ENCODE measurements at places on chromosomes 7 and 10.

DNA sequence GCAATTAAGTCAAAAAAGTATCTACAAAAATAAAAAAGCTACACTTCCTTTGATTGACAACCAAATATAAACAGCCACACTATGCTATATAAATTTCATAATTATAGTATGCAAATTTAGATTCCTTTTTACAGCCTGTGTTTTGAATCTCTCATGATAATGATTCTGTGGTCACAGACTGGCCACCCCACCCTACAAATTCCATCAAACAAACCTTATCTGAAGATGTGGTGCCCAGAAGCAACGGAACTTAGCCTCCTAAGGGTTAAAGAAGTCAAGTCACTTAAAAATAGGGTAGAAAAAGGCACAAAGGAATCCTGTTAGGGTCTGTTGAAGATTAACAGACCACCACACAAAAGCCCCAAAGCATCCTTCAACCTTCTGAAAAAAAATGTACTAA lies 351.8 kb downstream of the INHBA start:
- DNase-seq, result no peak

- no peak for DNase-seq
These were observed 662.0 kb upstream of the FOXK1 start for GRCh38 chr7:4020086-4020485.

GRCh38 chr10:71981015-71981875 lies 17.1 kb downstream of the CHST3 start:
- DNase-seq, result peak; percentile 84

GRCh38 chr7:28068811-28069216 lies 111.8 kb downstream of the JAZF1 start:
- no peak for DNase-seq

DNA sequence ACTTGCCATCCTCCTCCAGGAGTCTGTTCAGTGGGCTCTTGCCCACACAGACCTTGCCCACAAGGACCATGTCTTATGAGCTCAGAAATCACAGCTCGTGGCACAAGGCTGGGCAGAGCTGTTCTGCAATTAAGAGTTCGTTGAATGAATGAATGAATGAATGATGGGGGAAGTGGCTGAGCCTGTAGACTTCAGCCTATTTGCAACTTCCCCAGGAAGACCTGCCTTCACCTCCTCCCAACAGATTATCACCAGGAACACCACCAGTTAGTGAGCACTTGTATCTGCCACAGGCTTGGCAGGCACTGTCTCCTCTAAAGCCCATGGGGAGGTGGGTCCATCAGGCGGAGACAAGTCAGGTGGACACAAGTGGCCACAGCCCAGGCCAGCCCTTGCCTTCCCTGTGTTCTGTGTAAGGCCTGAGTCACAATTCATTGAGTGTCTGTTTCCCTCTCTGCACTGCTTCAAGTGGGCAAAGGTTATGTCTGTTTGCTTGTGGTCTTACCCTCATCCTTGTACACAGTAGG lies 1.8 kb upstream of the FGF8 start:
- no peak for DNase-seq

- no peak for DNase-seq
These were observed 197.8 kb upstream of the TMEM72 start for GRCh38 chr10:44713307-44713706.

DNA sequence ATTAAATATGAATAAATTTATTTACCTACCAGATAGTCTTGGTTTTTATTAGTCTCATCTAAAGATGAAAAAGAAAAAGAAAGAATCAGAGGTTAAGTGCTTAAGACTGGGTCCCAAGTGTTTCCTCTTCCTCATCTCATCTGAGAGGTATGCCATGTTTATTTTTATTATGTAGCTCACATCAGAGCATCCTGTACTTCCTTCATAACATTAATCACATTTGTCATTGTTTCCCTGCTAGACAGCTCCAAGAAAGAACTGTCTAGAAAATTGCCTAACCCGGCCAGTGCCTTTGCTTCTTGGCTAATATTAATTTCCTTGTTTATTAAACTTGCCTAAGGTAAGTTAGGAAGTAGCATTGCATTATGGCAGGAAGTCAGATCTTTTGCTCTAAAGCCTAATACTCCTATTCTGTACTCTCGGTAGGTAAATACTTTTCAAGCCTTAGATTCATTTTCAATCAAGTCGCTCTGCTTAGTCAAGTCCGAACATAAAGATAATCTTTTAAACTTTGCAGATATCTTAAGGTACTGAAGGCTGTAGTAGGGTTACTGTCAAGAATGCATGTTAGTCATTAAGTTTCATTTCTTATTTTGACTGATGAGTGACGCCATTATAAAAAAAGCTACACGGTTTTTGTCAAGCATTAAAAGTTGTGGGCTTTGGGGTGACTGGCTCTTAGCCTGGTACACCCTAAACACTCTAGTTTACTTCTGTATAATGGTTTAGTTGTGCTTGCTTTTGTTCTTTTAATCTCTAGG lies 47.4 kb downstream of the ZMYND11 start:
- DNase-seq, result no peak

GRCh38 chr7:85705076-85705475 lies 518.2 kb upstream of the SEMA3D start:
- no peak for DNase-seq

GRCh38 chr10:60032723-60033122 lies 126.4 kb upstream of the CCDC6 start:
- DNase-seq, result no peak

GRCh38 chr7:106485031-106485551 lies 175.9 kb downstream of the CCDC71L start:
- DNase-seq, result no peak

- DNase-seq, result no peak
These were observed 229.0 kb downstream of the PRPF18 start for GRCh38 chr10:13815756-13816155.

DNA sequence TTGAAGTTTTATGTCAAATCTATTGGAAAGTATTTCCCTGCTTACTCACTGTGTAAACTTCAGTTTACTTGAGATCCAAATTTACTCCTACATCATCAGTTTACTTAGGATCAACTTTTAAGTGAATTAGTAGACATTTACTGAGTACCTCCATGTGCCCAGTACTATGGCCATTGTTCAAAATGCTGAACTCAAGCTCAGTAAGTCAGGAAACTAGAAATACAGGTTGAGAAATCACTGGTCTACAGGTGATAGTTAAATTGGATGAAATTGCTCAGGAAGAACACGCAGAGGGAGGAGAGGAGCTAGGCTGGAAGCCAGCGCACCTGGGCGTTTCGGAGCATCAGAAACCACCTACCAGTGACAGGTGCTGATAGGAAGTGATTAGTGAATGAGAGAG lies 25.5 kb upstream of the EBLN1 start:
- DNase-seq, result no peak

- no peak for DNase-seq
These were observed 219.9 kb downstream of the DKK1 start for GRCh38 chr10:52533986-52534385.

- no peak for DNase-seq
These were observed 9.5 kb downstream of the PHKG1 start for GRCh38 chr7:56083150-56083785.

DNA sequence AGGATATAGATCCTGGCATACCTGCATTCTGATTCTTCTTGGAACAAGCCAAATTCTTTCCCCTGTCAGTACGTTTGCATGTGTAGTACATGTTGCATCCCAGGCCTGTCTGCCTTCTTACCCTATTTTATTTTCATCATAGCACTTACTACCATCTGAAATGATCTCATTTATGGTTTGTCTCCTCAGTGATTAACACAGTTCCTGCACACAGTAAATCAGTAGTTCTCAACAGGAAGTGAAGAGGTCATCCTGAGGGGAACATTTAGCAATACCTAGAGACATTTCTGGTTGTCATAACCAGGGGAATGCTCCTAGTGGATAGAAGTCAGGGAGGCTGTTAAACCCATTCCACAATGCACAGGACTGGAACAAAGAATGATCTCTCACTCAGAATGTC lies 38.2 kb upstream of the SLC26A4 start:
- DNase-seq, result no peak

- peak; percentile 47 for DNase-seq
These were observed 29.5 kb downstream of the CTNNA3 start for GRCh38 chr10:67666416-67667034.

GRCh38 chr7:46678421-46678820 lies 757.3 kb upstream of the IGFBP3 start:
- DNase-seq, result no peak

DNA sequence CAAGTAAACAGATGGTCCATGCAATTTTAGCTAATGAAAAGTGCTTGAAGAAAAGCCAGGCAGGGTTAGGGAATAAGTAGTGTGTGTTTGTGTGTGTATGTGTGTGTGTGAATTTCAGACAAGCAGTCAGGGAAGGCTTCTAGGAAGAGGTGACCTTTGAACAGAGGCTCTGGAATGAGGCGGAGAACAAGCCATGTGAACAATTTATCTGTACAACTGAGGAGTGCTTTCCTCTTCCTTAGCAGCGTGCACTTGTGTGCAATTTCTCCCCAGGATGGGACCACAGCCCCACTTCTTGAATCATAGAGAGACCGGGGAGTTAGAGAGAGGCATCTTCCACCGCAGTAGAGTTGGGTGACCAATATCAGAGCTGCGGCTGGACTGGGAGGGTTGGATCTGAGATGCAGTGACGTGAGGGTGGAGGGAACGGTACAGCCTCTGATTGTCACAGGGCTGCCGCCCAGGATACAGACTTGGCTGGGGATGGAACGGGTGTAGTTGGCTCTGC lies 69.2 kb upstream of the FAM171A1 start:
- no peak for DNase-seq

- DNase-seq, result no peak
These were observed 23.5 kb downstream of the GNAT3 start for GRCh38 chr7:80488406-80488805.

GRCh38 chr7:121061677-121062582 lies 73.4 kb downstream of the CPED1 start:
- DNase-seq, result no peak

GRCh38 chr7:12729112-12729511 lies 41.7 kb downstream of the ARL4A start:
- peak; percentile 35 for DNase-seq

GRCh38 chr7:138608275-138608674 lies 92.9 kb downstream of the SVOPL start:
- DNase-seq, result no peak

- DNase-seq, result no peak
These were observed 48.5 kb upstream of the PPP2R2D start for GRCh38 chr10:131852176-131852822.

DNA sequence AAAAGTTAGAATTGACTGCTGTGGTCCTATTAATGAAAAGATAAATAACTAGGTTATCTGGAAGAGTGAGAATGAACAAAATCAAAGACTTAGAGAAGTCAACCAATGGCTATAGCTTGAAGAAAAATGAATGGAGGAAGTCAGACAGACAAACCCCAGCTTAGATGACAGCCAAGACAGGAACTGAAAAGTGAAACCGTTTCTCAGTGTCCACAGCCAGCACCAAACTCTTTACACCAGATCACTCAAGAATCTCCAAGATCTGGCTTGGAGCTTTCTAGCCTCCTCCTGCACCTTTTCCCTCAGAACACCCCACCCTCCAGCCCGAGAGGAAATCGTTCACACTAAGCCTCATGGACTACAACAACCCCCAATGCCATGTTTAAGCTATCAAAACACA lies 167.0 kb downstream of the SFMBT2 start:
- no peak for DNase-seq

DNA sequence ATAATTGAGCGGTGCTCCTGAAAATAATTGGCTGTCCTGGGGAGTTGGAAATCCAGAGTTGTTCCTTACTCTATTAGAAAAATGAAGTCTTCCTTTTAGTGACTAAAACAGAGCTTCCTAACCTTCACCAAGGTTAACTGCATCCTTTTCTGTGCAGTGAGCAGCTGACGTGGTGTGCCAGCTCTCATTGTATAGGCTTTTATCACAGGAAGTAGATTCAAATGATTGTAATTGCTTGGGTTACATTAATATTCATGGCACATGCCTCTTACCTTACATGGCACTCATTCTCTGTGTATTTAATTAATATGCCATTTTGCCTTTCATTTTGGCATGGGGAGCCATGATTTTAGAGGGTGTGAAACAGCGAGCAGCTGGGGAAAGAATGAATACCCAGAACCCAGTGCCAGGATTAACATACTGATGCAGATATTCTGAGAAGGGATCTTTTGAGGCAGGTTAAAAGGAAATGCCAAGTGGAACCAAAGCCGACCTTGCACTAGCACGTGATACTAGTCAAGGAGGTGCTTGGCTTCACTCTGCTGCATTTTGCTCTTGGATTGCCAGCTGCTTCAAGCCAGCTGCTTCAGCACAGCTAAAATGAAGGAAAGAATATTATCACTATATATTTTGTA lies 115.3 kb downstream of the ST7 start:
- peak; percentile 91 for DNase-seq

DNA sequence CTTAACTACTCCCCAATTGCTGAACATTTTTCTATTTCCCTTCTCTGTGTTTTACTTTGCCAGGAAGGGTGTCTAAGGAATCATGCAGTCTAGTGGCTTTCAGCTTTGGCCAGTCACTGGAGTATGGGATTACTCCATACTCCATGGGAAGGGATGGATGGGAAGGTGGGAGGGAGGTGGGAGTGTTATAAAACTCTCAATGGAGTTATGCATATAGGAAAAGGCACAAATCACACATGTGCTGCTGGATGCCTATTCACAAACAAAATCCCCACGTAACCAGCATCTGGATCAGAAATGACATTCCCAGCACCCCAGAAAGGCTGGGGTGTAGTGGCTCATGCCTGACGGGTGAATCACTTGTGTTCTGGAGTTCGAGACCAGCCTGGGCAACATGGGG lies 125.3 kb downstream of the ATXN7L1 start:
- DNase-seq, result no peak

DNA sequence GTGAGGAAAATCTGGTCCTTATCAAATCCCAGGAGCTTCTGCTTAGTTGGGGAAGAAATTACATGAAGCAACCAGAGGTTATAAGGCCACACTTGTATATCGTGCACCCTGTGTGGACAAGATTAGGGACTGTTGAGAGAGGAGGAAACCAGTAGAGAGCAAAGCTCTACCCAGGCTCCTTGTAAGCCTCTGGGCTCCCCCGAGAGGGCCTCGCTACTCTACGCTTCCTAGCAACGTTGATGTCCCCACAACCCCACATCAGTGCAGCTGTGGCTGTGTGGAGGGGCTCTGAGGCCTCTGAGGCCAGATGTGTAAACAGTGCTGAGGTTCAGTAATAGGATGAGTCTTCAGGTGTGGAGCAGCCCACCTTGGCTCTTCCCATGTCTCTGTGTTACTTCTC lies 16.0 kb downstream of the HIF1AN start:
- no peak for DNase-seq

DNA sequence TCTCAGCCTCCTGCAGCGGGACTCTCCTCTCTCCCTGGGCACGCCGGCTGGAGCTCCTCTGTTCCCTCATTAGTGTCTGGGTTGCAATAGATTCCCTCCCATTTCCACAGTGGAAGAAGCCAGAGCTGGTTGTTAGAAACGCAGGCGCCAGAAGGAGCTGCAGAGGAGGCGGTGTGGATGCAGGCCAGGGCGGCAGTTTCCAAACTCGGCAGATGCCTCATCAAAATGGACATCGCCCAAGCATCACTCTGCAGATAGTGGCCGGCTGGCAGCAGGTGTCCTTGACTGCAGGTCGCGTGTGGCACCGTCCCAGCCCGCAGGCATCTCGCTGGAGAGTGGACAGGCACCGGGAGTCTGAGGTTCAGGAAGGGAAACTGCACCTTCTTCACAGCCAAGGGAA lies 201.8 kb downstream of the TCERG1L start:
- no peak for DNase-seq

- no peak for DNase-seq
These were observed 23.7 kb upstream of the MRC1 start for GRCh38 chr10:17785276-17785930.
